ENCODE measurements at places on chromosomes 3 and 15. TPM values are rescaled to one million over a fixed set of nuclear protein-coding genes. Genes with fewer than 3 reads are reported as not detected.

Gene CHCHD4
- total RNA-seq: 9.8 TPM

Gene DHX30
- total RNA-seq: 71.3 TPM

Gene COPS2
- 53.1 TPM for total RNA-seq

Gene RASGRP1
- 37.7 TPM for total RNA-seq

DNA sequence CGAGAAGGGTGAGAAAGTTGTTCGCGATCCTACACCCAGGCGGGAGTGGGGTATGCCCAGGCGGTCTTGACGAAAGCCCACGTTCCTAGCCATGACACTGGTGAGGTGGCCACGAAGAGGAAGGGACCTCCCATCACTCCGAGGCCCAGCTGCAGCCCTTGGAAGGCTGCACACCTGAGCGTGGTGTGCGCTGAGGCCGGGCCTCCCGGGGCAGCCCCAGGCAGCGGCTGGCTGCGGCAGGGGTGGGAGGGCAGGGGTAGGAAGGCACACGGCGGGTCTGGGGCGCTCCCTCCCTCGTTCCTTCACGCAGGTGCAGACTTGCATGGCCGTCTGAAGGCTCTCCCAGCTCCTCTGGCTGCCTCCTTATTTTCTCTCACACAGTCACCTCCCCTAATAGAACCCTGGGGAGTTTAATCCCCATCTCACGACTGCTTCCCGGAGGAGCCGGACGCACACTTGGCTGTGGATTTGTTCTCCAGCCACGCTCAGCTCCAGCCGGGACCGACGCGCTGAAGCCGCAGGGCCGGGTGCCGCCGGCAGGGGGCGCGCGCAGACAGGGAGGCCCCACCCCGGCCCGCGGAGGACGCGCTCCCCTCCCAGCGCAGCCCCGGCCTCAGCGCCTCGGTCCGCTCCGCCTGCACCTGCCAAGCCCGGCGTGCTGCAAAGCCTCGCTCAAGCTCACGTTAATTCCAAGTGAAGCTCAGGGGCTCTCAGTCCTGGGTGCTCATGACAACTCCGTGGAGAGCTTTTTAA is 37.8 kb upstream of the MUC4 start:
- H3K27me3 ChIP-seq: peaks cover 10% of the 10 kb centered on the region
- DNase-seq: no peak
- H3K27ac ChIP-seq: no peak overlapping the region
- H3K4me1 ChIP-seq: peaks cover 10% of the 10 kb centered on the region
- H3K4me3 ChIP-seq: no peak overlapping the region
- no peaks in the 10 kb centered on the region for H3K36me3 ChIP-seq

DNA sequence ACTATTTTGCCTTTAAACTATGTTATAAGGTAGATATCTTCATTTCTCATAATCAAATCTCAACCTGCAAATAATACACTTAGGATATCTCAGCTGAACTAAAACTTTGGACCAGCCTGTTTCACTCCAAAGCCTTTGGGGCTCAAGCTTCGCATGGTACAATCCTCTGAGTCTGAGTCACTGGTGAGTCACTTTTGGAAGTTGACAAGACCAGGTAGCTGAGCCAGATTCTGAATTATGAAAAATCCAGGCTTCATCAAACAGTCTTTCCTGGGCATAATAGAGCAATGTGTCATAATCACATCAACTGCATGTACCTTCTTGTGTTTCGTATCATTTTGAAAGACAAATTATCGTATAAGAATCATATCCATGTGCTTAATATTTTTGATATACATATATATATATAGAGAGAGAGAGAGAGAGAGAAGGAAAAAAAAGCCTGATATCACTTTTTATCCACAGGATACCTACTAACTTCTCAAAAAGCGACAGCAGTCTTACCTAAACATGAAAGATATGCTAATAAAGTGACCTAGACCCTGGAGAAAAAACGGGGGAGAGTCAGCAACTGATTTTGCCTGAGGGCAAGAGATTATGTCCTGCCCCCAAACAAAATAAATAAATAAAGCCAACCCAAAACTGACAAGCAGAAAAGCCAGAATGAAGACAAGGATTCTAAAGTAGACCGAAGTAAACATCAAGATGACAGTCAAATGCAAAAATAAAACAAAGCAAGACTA is 263.9 kb upstream of the TGFBR2 start:
- no peak overlapping the region for H3K27ac ChIP-seq
- H3K4me3 ChIP-seq: no peak overlapping the region
- no peak for DNase-seq
- no peaks in the 10 kb centered on the region for H3K36me3 ChIP-seq

DNA sequence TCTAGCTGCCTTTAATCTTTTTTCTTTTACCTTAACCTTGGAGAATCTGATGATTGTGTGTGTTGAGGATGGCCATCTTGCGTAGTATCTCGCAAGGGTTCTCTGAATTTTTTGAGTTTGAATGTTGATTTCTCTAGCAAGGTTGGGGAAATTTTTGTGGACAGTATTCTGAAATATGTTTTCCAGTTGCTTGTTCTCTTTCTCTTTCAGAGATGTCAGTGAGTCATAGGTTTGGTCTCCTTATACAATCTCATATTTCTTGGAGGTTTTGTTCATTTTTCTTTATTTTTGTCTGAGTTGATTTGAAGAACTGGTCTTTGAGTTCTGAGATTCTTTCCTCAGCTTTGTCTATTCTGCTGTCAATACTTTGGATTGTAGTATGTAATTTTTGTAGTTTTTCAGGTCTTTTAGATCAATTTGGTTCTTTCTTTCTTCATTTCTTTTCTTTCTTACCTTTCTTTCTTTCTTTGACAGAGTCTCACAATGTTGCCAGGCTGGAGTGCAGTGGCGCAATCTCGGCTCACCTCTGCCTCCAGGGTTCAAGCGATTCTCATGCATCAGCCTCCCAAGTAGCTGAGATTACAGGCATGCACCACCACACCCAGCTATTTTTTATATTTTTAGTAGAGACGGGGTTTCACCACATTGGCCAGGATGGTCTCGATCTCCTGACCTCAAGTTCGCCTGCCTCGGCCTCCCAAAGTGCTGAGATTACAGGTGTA is 366.4 kb upstream of the RASGRP1 start:
- H3K4me3 ChIP-seq: no peak overlapping the region
- no peaks in the 10 kb centered on the region for H3K36me3 ChIP-seq
- H3K4me1 ChIP-seq: no peaks in the 10 kb centered on the region
- no peaks in the 10 kb centered on the region for H3K27me3 ChIP-seq
- H3K27ac ChIP-seq: no peak overlapping the region
- no peak for DNase-seq

DNA sequence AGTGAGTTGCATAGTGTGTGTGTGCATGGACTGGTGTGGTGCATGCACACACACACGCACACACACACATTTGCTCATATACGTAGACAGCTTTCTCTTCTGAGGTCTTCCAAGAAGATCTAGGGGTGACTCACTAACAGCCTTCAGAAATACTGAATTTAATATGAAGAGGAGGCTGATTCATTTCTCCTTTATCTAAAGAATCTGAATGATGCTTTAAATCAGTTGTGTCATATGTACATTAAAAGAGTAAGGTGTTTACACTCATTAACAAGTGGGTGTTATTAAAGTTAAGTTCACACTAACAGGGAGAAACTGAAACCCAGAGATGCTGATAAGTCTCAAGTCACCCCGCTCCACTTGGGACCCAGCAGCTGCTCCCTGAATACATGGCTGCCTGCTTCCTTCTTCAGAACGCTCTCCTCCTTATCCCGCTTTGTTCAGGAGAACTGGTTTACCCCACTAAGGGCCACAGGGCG is 22.0 kb downstream of the TMPRSS7 start:
- no peak overlapping the region for H3K27ac ChIP-seq
- H3K27me3 ChIP-seq: peaks cover 23% of the 10 kb centered on the region
- no peak overlapping the region for H3K4me3 ChIP-seq
- DNase-seq: no peak
- no peaks in the 10 kb centered on the region for H3K36me3 ChIP-seq
- H3K4me1 ChIP-seq: no peaks in the 10 kb centered on the region

DNA sequence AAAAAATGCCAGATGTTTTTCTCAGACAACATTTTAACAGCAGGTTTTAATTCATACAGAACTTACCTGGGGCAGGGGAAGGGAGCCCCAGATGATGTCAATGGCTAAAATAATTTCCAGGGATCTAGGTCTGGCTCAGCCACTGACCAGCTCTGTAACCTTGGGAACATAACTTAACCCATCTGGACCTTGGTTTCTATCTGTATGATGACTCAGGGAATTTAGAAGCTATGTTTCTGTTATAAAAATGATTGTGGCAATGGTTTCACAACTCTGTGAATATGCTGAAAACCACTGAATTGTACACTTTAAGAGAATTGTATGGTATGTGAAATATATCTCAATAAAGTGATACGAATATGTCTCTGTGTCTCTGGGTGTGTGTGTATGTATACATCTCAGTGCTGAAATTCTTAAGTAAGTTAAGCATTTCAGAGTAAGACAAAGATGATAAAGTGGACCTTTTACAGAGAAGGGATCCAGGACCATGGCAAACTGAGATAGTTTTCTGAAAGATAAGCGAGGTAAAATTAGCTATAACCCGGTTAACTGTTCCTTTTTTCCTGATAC is 2.9 kb downstream of the SH3GL3 start:
- DNase-seq: no peak
- H3K27me3 ChIP-seq: peaks cover 32% of the 10 kb centered on the region

GRCh38 chr3:185059766-185060165 is 93.1 kb downstream of the C3orf70 start:
- DNase-seq: no peak
- H3K4me1 ChIP-seq: no peaks in the 10 kb centered on the region
- H3K27me3 ChIP-seq: no peaks in the 10 kb centered on the region
- no peak overlapping the region for H3K27ac ChIP-seq

DNA sequence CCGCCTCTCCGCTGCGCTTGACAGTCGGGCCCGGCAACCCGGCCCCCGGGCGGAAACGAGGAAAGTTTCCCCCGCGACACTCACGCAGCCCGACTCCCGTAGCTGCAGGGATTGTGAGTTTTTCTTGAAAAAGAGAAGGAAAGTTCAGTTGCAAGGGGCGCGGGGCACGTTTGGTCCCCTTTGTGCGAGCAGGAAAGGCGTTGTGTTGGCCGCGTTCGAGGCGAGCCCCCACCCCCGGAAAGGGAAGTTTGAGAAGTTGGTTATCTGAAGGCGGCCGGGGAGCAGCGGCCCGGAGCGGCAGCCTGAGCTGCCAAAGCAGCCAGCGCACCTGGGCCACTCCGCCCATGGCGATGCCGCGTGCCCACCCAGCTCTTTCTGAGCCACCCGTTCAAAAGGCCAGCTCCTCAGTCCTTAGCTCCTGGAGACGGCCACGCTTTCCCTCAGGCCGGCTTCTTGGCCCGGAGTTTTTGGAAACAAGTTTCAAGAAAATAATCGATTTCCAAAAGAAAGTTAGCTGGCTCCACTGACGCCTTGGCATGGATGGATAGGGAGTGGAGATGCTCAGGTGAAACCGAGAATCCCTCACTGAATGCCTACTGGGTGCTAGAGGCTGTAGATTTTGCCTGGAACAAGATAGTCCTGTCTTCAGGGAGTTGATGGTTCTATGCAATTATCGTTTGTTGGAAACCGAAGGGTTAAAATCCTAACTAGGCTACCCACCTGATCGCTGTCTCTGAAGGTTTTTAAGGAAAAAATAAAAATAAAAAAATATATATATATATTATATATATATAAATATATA is 832 bp downstream of the TGFBR2 start:
- peaks cover 86% of the 10 kb centered on the region for H3K4me1 ChIP-seq
- peak overlapping the region; percentile 97 for H3K4me3 ChIP-seq
- H3K27me3 ChIP-seq: no peaks in the 10 kb centered on the region
- peak overlapping the region; percentile 97 for H3K27ac ChIP-seq

GRCh38 chr3:71956069-71956340 is 171.1 kb upstream of the PROK2 start:
- H3K4me3 ChIP-seq: no peak overlapping the region
- peaks cover 12% of the 10 kb centered on the region for H3K4me1 ChIP-seq
- no peak overlapping the region for H3K27ac ChIP-seq

DNA sequence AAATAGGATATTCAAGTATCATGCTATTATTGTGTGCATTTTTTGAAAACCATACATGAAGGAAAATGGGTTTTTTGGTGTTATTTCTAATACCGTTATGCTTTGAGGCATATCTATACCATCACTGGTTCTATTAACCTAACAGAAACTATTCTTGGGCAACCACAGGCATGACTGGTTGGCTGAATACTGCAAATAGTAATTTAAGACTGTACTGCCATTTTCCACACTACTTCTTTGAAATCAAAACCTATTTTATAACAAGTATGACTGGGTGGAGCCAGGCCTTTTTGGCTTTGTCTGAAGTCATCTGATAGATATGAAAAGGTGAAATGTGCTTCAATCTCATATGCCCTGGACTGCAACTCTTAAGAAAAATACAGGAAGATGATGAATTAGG is 115.1 kb downstream of the ULK4 start:
- H3K27me3 ChIP-seq: no peaks in the 10 kb centered on the region
- H3K4me1 ChIP-seq: no peaks in the 10 kb centered on the region
- no peak for DNase-seq

- no peak overlapping the region for H3K27ac ChIP-seq
- H3K27me3 ChIP-seq: no peaks in the 10 kb centered on the region
- no peak overlapping the region for H3K4me3 ChIP-seq
- no peaks in the 10 kb centered on the region for H3K36me3 ChIP-seq
These were observed 384.3 kb upstream of the EPHA6 start for GRCh38 chr3:96430079-96430478.

Data from activated B cell treated with CpG ODN at 0.5 μM for 24 hours (primary cell).